Retina (tissue), 1 donor: ENCODE measurements at places on chromosomes 1 and 21.

- DNase-seq = no peak
These were observed 603.5 kb upstream of the ADAMTS5 start for GRCh38 chr21:27570306-27570868.

GRCh38 chr1:36304521-36304920 lies 1.6 kb upstream of the SH3D21 start:
- DNase-seq = no peak

GRCh38 chr1:59046730-59047157 lies 250.2 kb upstream of the FGGY start:
- no peak for DNase-seq

GRCh38 chr1:205049479-205049878 lies 6.5 kb downstream of the CNTN2 start:
- DNase-seq = peak; percentile 12

DNA sequence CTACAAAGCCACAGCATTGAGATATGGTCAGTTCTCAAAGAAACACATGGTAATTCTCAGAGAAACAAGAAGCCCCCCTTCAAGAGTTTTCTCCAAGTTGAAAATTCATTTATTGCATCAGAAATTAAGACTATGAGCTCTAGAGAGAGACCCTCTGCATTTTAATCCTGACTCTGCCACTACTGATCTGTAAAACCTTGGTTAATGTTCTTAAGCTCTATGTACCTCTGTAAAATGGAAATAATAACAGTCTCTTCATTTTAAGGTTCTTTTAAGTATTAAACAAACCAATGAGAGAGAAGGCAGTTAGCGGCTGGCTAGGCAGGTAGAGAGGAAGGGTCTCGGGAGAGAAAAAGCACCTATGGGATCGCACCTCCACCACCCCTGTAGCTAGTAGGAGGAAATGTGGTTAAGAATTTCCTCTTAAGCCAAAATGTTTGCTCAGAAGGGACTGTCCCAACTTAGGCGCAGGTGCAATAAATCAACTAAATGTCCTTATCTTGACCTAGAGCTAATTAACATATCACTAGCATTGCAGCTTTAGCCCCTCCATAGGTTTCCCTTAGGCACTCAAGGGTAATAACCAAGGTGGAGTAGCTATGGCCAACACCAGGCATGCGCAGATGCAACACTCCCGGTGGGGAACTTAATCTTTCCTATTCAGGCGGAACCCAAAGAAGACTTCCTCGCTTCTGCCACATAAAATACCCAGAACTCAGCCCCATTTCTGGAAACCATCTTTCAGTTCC lies 1685.4 kb downstream of the MRPL39 start:
- DNase-seq = no peak

GRCh38 chr1:32335790-32336590 lies at the start of gene MARCKSL1:
Gene MARCKSL1, minus strand, starts transcription at chr1:32336233. Its CDS starts 200 bp downstream, at chr1:32336033.
- DNase-seq = peak; percentile 93

- DNase-seq = no peak
These were observed 201.7 kb downstream of the FGGY start for GRCh38 chr1:59498640-59499039.
